Coronary artery (tissue), 2 donors: ENCODE measurements at places on chromosomes 2 and 18.

DNA sequence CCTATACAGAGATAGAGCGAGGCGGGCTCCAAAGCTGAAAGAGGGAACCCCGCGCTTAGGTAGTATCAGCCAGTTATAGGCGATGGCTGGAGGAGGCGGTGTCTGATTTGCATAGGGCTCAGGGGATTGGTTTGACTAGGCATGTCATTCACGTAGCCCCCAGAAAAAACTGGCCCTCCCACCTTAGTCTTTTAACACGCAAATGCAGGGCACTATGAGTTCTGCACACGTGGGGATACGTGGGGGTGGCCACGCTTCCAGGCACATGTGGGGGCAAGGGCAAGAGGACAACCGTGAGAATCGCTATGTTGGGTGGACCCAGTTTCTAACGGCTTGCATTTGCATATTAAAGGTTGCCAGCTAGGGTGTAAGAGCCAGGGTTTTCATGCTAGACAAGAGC lies 56.7 kb upstream of the MSTN start:
- DNase-seq, result no peak

GRCh38 chr2:207394203-207394781 lies 135.5 kb upstream of the CREB1 start:
- DNase-seq, result no peak

GRCh38 chr18:23357996-23358594 lies 95.0 kb upstream of the RIOK3 start:
- DNase-seq, result no peak

- no peak for DNase-seq
Observed at GRCh38 chr2:197710424-197711042, 5.4 kb downstream of the MARS2 start.

DNA sequence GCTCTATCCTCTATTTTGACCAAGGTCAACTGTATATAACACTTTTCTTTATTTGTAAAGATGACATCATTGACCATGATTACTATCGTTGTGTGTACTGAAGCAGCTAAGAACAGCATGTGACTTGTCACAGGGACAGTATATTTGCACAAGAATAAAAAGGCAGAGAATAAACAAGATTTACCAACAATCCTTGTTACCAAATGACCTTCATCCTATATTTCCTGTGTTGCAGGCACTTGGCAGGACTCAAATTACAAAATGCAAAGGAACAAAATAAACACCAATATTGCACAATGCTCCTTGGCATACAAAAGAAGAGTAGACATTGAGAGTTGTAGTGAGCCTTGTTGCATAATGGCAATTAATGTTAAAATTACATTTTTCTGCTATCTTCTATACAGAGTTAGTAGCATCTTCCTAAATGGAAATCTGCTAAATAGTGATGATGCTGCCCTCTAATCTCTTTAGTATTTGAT lies 61.8 kb downstream of the RFTN2 start:
- DNase-seq, result no peak

GRCh38 chr2:237894396-237894979 lies 35.1 kb downstream of the RAMP1 start:
- no peak for DNase-seq

GRCh38 chr2:73963385-73964120 lies 21.2 kb upstream of the TET3 start:
- DNase-seq, result no peak

DNA sequence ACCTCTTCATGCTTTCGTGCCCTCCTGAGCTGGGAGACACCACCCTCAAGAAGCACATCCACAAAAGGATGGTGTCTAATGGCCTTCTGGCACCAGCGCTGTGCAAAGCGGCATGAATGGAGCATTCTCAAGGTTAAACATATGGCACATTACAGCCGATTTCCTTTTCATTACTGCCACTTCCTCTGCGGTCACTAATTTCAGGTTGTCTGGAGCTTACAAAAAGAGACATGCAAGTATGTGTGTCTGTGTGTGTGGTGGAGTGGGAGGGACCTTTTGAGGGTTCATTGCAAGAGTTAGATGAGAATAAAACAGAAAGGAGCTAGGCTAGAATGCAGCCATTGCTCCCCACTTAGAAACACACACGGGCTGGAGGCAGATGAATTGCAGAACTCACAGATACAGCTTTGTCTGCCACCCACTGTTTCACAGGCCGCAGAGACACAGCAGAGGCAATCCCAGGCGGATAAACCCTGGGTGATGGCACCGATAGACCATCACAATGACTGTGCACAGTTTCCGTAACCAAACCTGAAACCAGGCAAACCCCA lies 76.0 kb downstream of the TGIF1 start:
- DNase-seq, result no peak

DNA sequence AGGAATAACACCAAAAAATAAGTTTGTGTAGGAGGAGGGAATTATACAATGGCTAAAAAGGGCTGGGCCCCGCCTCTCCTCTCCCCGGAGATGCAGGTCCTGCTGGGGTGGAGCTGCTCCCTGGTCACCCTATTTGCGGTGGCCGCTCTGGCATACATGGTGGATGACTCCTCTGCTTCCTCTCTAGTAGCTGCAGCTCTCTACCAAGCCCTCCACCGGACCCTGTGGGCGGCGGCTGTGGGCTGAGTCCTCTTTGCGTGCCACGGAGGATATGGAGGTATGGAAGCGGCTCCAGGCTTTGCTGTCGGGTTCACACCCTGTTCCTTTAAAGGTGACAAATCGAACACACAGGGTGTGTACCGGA lies 77.1 kb upstream of the SEC11C start:
- DNase-seq, result peak; percentile 57

DNA sequence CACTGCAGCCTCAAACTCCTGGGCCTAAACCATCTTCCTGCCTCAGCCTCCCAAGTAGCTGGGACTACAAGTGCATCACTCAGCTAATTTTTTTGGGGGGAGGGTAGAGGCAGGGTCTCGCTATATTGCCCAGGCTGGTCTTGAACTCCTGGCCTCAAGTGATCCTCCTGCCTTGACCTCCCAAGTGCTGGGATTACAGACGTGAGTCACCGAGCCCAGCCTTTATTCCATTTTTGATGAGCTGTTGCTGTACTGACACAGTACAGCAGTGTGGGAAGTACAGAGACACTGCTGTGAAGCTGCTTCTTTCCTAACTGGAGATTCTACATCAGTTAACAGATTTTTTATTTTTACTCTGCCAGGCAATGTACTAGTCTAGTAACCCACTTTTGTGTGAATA lies 18.8 kb downstream of the PTRHD1 start:
- DNase-seq, result no peak

DNA sequence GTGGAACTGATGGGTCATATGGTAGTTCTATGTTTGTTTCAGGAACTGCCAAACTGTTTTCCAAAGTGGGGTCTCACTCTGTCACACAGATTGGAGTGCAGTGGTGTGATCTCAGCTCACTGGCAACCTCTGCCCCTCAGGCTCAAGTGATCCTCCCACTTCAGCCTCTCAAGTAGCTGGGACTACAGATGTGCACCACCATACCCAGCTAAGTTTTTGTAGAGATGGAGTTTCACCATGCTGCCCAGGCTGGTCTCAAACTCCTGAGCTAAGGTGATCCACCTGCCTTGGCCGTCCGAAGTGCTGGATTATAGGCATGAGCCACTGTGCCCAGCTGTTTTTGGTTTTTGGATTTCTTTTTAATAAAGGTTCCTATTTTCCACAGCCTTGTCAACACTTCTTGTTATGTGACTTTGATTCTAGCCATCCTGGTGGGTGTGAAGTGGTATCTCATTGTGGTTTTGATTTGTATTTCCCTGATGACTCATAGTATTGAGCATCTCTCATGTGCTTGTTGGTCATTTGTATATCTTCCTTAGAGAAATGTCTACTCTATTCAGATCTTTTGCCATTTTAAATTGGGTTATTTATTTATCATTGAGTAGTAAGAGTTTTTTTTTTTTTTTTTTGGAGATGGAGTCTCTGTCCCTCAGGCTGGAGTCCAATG lies 22.8 kb downstream of the NPC1 start:
- DNase-seq, result no peak

DNA sequence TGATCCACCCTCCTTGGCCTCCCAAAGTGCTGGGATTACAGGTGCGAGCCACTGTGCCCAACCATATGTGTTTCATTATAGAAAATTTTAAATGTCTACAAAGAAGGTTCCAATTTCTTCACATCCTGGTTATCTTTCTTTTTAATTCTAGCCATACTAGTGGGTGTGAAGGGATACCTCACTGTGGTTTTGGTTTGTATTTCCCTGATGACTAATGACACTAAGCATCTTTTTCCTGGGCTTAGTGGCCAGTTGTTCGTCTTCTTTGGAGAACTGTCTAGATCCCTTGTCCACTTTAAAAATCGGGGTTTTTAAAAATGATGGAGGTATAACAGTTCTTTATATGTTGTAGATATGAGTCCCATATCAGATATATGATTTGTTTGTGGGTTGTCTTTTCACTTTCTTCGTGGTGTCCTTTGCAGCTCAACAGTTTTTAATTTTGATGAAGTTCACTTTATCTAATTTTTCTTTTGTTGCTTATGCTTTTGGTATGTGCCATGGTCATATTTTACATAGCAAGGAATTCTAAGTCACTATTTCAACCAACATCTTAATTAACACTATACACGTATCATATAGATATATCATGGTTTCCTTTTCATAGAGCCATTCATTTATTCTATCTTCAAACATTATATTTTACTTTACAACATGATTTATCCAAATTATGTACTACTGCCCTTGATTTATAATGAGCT lies 135.0 kb upstream of the RIOK3 start:
- no peak for DNase-seq

DNA sequence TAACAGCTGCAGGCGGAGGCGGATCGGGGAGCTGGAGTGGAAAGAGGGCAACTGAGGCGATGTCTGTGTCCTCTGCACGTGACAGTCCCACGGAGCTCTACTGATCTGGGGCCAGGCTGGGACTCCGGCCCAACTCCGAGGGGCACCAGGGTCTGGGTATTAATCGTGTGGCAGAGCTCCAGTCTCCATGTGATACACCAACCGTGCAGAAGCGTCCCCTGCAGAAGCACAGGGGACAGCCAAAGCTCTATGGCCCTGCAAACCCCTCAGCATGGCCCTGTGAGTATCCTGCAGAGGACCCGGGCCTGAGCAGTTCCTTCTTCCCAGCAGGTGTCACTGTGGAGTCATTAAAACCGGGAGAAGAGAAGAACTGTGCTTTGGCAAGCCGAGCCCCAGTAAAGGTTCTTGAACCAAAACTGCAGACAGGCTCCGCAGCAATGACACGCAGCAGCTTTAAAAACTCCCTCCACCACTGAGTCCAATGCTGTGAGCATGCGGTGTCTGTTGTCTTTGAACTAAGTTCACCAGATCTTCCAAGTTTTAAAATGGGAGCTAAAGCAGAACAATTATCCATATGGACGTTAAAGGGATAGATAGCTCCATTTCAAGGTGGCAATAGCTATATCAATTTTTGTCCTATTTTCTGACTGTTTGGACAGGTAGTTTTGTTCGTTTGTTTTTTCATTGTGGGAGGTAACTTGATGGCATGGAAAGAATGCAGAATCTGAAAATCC lies 79.4 kb downstream of the TMEM182 start:
- DNase-seq, result no peak

DNA sequence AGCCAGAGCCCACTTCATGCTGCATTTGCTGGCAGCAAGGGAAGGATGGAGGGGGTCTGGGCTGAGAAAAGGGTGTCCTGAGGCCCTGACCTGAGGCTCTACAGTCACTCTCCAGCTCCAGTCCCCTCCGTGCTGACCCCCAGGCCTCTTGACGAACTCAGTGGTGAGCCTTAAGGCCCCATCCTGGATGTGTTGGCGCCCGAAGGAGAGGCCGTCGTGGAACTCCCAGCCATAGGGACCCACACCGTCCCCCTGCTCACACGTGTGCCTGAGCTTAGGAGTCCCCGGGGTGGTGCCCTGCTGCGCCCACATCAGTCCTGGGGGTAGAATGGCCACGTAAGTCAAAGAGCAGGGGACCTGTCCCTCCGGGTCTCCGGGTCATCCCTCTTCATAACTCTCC lies 776 bp downstream of the MOGS start:
- DNase-seq, result no peak

DNA sequence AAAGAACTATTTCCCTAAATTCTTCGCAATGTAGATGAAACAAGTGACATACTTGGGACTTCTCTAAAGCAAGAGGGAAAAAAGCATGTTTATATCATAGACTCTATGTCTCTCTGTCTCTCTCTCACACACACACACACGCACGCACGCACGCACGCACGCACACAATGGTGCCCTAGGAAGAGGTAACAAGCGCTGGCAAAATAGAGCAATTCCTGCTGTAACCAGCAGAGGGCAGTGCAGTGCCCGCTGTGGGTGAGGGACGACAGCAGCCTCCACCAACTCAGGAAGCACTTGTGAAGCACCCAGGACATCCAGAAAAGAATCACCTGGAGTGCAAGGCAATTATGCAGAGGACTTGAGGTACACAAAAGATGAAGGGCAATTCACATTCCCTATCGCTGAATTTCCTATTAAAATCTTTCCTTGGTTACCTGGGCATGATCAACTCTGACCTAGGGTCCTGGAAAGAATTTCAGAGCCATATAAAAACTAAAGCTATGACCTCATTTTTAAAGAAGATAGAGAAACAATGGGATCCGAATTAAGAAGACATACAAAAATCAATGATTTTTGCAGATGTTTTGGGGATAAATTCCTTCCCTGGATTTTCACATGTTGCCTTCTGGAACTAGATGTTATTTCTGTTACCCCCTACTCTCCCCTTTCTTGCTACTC lies 166.4 kb downstream of the PDE11A start:
- no peak for DNase-seq

DNA sequence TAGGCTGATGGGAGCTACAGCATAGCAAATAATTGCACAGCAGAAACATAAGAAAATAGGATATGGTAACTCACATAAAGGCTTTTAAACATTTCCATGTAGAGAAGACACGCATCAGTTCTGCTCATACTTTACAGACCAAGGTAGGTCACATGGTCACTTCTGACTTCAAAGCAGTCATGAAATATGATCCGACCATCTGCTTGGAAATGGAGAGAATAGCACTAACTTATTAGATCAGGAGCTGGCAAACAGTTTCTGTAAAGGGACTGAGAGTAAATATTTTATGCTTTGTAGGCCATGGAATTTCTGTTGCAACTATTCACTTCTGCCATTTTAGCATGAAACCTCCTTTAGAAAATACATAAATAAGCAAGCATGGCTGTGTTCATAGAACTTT lies 936.6 kb upstream of the FANCL start:
- DNase-seq, result no peak

GRCh38 chr18:6412933-6413472 lies 1.7 kb downstream of the L3MBTL4 start:
- DNase-seq, result no peak

DNA sequence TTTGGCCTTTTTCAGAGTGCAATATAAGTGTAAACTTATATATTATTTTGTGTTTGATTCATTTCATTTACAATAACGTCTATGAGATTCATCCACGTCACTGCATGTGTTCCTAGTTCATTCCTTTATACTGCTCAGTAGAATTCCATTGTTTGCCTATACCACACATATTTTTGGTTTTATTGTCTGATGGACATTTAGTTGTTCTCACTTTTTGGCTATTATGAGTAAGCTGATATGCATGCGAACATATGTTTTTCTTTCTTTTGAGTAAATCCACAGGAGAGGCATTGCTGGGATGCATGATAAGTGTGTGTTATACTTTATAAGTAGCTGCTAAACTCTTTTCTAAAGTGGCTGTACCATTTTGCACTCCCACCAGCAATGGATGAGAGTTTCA lies 314.8 kb upstream of the HS6ST1 start:
- no peak for DNase-seq
